ENCODE measurements at places on chromosomes 16 and 17.
A peak's percentile ranks its signal among the peaks of the same experiment; 100 is the strongest.

DNA sequence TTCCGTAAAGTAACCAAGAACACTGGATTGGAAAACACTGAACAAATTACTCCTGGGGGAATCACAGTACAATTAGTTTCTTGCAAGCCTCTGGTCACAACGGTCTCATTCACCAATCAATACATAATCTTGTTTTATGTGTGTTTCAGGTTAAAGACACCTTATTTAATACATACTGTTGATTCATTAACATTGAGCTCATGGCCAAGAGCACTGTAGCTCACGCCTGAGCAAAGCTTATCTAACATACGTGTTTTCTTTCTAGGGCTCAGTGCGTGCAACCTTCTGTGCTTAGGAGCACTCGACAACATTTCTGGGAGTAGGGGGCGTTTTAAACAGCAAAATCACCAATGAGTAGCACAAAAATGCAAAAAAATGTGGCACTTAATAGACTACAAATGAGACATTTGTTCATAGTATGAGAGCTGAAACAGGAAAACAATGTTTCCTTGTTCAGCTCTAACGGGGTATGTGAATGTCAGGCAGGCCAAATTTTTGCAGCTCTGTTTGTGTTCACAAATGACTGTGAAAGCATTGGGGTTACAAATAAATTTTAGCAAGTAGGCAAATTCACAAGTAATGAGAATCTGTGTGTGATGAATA, 206.2 kb downstream of the CNTNAP4 start:
- no peak for DNase-seq

DNA sequence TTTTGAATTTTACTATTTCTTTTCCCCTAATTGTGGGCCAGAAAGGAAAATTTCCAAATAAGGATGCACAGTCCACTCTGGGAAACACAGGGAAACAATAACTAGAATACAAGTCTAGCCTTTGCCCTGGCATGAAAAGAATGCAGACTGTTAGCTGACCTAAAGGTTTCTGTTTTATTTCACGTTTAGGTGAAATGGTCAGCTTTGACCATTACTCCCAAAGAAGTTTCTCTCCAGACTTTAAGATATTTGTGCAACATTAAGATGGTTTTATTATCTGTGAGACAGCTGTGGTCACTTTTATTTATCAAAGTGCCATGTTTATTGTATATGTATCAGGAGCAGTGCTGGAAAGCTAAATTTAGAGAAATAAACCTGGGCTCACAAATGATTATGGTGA, 163.9 kb downstream of the SPECC1 start:
- DNase-seq, result no peak

DNA sequence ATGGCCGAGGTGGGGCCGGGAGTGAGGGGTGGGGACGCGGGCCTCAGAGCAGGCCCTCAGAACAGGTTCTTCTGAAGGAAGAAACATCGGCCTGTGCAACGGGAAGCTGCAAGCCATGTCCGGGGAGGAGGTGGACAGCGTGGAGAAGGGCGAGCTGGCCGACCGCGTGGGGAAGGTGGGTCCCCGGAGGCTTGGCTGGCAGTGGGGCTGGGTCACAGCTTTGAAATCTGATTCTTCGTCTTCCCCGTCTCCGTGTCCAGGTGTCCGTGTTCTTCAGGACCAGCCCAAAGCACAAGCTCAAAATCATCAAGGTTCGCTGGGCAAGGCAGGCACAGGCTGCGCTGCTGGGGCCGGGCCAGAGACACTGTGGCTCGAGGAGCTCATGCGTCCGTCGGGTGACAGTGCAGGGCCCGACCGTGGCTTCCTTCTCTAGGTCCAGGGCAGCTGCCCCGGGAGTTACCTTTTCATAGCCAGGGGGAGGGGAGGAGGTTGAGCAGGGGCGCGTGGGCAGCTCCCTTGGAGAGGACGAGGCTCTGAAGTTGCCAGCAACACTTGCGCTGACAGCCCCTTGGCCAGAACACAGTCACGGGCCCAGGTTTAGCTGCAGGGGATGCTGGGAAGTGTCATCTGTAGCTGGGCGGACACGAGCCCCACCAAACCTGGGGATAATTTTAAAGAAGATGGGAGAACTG, 51.3 kb downstream of the MEAK7 start:
- DNase-seq, result peak; percentile 59

DNA sequence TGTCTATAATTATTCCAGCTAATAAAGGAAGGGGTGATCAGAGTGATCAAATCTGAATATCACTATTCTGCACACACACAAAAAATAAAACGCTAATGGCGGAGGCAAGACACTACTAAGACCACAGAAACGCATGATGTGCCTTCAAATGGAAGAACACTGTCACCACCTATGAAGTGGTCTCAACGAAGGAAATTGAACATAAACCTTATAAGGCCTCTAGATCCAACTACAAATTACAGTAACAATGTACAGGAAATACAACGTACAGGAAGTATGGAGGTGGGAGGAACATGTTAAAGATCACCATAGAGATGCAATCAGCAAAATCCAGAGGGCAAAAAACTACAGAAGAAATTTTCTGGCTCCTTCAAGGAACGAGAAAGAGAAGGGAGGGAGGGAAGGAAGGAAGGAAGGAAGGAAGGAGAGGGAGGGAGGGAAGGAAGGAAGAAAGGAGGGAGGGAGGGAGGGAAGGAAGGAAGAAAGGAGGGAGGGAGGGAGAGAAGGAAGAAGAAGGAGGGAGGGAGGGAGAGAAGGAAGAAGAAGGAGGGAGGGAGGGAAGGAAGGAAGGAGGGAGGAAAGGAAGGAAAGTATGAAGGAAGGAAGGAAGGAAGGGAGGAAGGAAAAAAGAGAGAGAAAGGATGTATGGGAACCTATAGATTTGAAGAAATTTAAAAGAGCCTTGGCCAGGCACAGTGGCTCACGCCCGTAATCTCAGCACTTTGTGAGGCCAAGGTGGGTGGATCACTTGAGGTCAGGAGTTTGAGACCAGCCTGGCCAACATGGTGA, 3.1 kb upstream of the SGCA start:
- DNase-seq, result no peak

- DNase-seq, result no peak
Observed at GRCh38 chr16:85120006-85120340, 7.7 kb upstream of the CIBAR2 start.

DNA sequence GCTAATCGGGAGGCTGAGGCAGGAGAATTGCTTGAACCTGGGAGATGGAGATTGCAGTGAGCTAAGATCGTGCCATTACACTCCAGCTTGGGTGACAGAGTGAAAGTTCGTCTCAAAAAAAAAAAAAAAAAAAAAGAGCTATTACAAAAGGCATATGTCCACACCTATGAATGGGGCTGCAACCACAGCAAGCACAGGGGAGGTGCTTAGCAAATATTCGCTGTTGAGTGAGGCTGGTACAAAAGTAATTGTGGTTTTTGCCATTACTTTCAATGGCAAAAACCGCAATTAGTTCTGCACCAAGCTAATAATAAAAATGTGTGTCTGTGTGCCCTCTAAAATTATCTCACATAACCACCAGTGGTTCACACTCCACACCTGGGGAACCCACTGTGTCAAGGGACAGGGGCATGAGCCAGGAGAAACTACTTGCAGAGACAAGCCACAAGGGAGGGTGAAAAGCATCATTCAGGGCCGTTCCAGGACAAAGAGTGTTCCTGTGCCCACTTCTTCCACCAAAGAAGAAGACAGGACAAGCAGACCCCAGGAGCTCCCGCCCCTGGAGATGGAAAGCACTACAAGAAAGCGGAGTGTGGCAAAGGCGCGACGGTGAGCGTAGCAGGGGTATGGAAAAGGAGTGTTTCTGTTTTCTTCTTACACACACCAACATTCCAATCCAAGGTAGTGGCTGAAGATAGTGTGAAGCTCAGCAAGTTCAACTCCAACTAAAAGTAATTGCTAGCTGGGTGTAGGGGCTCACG, 84.4 kb upstream of the CNEP1R1 start:
- no peak for DNase-seq

DNA sequence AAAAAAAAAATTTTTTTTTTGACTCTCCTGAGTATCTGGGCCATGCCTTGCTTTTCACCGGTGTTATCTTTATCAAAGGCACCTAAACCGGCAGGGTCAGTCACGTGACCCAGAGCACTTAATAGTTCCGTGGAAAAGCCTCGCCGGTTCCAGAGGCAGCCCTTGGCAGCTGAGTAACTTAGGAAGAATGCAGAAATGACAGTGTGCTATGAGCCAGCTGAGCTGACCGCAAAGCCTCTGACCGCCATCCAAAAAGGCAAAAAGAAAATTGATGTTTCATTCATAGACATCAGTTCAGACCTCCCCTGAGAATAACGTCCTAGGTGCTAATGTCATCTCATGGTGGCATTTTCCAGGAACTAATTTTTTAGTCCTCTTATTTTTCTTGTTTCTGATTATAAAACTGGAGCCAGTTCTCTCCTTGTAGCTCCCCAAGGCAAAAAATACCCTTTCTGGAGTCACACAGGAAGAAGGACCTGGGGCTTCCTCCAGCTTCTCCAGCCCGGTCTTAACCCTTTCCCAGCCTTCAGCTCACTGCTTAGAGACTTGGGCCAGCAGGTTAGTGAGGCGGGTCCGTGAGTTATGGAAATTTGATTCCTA, 122.6 kb downstream of the SOCS1 start:
- peak; percentile 40 for DNase-seq

GRCh38 chr17:1229349-1229899, 40.8 kb upstream of the BHLHA9 start:
- DNase-seq, result peak; percentile 79

DNA sequence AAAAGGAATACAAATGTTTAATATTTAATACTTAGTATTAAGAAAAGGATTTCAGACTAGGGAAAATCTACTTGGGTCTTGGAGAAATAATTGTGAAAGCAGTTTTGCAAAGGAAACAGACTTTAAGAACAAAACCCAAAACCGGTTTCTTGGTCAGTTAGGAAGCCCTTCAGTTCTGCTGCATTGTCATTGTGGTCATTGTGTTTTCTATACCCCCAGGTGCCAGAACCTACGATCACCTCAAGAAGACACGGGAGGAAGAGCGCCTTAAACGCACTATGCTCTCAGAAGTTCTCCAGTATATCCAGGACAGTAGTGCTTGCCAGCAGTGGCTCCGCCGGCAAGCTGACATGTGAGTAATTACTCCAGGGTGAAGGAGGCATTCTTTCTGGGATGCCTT, 19.5 kb upstream of the DUSP14 start:
- DNase-seq, result no peak

- no peak for DNase-seq
Observed at GRCh38 chr17:77208856-77209255, 68.1 kb downstream of the SEC14L1 start.

- peak; percentile 65 for DNase-seq
Observed at GRCh38 chr17:28494445-28495188, 11.5 kb upstream of the FOXN1 start.

DNA sequence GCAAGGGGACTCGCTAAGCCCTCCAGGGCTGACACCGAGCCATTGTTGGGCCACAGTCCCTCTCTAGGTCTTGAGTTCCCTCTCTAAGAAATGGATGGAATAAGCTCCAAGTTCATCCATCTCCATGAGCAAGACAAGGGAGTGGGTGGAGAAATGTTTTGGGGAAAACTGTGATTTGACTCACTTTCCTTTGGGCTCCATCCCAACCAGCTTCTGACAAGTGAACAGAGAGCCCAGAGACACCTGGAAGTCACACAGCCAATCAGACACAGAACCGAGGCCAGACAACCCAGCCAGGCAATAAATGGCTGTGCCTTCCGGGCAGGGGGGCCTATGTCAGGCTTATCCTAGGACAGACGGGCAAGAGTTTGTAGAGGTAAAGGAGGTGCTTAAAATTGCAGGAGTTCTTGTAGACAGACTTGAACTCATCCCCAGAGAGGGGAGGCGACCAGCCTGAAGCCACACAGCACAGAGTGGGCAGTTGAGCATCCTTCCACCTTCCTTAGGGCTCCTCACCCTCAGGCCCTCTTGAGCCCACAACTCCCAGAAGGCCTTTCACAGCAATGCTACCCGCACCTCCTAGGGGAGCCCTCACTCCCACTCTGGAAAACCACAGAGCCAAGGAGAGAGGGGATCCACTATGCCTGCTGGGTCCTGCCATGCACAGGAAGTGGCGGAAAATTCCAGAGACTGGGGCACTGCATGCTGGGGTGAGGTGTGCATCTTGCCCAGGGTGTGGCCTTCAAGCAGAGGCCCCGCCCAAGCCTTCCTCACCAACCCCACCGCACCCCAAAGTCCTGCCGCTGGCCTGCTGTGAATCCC, 9.5 kb upstream of the FAM83G start:
- no peak for DNase-seq

Data from right kidney (tissue), 9 donors.